CD4-positive, alpha-beta T cell treated with Interleukin-6 at 100 ng/mL for 8 hours (primary cell): ENCODE measurements at places on chromosomes 7 and 10.
A peak's percentile ranks its signal among the peaks of the same experiment; 100 is the strongest.

DNA sequence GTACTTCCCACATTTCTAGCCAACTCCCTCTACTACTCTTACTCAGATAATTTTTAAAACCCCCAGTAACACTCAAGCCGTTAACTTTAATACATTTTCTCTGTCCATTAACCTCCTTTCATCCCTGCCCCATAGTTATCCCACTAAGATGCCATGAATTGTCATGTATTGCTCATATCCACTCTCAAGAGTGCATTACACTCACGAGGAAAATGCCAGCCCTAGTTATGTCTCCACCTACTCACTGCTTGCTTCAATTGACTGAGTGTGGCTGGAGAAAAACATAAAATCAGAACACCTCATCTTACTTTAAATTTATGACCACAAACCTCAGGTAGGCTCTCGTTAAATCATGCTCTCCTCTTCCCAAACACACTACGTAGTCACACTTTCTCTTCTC is 324.1 kb upstream of the NPSR1 start:
- no peak for DNase-seq

DNA sequence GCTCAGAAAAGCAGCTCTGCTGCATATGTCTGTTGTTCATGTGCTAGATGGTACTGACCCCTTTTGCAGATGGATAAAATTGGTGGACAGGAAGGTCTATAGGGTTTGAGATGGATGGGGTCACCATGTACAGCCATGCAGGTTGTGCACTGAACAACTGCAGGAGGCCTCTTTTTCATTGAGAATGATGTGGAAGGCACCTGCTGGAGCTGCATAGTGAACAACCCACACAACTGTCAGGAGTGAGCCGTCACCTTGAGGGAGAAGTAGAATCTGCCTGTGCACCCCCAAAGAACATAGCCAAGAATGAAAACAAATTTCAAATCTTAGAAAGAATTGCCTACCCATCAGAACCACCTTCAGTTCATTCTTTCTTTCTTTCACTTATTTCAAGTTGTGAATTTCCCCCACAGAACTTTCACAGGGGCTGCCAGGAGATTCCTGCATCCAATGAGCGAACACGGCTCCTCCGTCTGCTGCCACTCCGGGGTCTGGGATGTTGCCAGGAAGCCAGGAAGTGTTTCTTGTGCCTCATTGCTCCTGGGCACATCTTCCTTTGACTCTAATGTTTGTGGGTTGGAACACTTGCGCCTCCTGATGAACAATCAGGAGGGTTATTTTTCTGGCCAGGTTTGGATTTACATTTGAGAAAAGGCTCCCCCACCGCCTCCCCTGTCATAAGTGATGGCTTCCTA is 53.7 kb upstream of the DOCK1 start:
- DNase-seq = no peak

GRCh38 chr10:72278668-72279393 is 5.1 kb downstream of the DDIT4 start:
- no peak for DNase-seq

DNA sequence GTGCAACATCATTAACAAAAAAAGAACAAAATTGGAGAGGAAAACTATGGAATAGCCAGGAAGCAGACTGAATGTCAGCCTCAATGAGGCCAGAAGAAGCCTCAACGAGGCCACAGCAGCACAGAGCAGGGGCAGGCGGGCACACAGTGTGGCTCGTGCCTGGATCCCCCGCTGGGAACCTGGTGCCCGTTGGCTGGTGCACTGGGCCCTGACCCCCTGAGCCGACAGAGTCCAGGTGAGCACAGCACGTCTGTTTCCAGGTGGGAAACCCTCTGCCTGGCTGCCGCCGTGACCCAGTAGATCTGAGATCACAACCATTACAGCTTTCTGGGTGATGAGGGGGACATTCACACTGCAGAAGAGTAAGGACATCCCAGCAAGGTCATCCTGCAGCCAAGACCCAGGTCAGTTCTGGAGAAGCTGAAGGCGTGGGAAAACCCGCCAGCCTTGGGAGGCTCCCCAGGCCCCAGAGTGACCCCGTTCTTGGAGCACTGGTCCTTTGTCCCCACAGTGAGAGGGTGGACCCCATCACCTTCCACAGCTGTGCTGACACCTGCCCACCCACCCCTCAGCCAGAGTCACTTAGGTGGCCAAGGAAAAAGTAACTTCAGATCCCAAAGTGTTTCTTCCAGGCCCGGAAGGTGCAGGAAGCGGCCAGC is 222.1 kb downstream of the ADARB2 start:
- no peak for DNase-seq

DNA sequence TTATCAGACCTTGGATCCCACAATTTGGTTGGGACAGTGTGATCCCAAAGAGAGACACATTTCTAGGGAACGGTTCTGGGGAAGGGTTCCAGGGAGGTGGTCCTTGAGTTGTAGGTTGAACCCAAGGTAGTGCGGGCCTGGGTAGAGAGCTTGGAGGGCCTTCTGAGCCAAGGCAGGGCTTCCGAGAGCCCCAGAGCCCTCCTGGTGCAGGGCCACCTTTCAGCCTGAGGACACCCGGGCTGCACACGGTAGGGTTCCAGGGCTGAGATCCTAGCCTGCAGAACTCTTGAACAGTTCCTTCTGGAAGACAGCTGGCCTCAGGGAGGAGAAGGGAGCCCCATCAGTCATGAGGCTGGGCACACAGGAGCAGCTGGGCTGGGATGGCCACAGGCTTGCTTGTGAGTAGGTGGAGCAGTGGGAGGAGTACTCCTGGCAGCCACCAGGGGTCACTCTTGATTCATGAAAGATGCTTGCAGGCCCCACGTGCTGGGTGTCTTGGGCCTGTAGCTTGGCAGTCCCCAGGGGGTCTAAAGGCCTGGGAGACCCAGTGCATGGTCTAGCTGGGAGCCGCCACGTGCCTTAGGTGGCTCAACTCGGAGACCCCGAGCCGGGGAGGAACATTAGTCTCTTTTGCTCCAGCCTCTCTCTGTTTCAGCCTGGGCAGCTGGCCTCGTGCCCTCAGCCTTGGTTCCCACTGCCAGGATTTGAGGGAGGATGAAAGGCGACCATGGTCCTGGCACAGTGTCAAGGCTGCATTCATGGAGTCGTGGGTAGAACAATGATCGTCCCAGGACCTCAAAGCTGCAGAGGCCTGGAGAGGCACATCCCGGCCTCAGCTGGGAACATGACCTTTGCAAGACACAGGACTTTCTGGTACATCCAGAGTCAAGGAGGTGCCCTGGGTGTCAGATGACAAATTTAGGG is 381.6 kb downstream of the TYW1 start:
- peak; percentile 44 for DNase-seq

- no peak for DNase-seq
These were observed 1.2 kb upstream of the FAM241B start for GRCh38 chr10:69628891-69629290.

GRCh38 chr10:36455526-36456133 is 669.8 kb upstream of the ANKRD30A start:
- DNase-seq = no peak

DNA sequence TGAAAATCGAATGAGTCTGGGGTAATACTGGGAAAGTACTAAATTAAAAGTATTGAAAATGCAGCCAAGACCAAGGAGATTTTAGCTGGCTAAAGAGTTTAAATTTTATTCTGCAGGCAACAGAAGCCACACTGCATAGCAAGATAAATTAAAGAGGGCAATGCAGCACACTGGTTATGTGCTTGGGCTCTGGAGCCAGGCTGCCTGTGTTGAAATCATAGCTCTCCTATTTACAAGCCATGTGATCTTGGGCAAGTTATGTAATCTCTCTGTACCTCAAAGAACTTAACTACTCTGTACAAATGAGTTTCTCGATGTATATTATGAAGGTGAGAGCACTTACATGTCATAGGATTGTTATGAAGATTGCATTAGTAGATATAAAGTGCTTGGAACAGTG is 9.9 kb downstream of the SLC25A13 start:
- DNase-seq = no peak

DNA sequence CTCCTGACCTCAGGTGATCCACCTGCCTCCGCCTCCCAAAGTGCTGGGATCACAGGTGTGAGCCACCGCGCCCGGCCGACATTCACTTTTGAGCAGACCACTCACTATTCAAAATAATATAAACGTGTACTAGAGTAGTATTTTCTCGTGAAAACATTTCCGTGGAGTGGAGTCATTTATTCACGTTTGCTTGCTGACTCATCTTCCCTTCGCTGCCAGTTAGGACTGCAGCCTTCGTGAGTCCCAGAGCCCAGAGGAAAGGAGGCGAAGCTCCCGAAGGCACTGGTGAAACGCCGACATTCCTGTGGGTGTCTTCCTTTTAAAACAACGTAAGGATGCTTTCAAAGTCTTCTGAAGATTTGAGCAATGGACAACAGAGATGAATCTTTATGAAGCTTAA is 10.9 kb upstream of the INPP5A start:
- DNase-seq = no peak

DNA sequence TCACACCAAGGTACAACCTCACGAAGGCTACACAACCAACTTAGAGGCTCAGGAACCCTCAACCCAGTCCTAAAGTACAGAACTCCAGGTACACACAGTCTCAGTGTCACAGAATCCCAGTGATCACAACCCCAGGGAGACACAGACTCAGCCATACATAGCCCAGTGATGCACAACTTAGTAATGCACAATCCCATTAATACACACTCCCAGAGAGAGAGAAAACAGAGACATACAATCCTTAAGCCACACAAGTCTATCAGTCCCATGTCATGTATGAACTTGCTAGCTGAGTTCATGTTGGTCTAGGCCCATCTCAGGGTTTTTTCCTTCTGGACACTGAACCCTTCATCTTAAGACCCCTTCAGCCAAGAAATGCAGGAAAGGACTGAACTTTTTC is 4.6 kb downstream of the KCNIP2 start:
- DNase-seq = no peak

DNA sequence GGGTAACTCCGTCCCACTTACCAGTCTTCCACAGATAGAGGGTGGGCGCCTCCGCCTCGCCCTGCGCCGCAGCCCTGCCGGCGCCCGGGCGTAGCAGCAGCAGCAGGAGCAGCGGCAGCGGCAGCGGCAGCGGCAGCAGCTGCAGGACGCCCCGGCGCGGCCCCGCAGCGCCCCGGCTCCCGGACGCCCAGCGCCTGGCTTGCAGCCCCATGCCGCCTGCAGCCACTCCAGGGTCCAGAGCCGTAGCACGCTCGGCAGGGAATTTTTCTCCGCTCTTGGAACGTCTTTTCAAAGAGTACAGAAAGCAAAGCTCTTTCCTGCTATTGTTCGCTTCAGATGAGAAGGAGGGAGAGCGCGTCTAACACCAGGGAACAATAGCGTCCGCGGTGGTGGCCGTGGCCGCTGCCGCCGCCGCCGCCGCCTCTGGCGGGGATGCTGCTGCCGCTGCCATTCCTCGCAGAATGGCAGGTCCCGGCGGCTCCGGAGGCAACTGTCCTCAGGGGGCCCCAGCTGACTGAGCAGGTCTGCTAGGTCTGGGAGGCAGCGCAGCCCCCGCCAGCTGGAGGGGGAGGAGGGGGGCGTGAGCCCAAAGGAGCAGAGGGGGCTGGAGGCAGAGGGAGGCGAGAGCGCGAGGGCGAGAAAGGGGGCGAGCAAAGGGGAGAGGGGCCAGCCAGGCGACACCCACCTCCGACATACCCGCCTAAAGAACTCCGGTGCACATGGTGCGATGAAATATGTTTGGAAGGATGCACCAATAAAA is at the start of gene THSD7A:
Gene THSD7A (minus strand): TSS at position 463 of the 760 bp plus-strand sequence. CDS start 252 bp downstream, at position 211.
- DNase-seq = no peak

- no peak for DNase-seq
These were observed 16.2 kb upstream of the SND1 start for GRCh38 chr7:127635659-127636285.

DNA sequence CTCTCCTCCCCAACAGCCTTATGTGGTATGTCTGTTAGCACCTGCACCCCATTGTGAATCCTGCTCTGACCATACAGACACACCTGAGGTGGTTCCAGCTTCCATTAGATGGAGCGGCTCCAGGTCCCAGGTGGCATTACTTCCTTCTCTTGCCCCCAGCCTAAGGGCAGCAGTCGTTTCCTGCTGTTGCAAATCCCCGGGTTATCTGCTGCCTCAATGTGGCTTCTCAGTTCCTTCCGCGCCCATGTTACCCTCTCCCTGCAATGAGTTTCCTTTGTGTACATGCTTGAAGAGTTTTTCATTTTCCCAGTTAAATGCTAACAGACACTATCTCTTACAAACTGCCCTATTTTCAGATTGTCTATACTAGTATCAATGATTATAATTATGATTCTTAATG is 62.8 kb upstream of the PRKCQ start:
- DNase-seq = peak; percentile 23
